ENCODE measurements at places on chromosomes 4 and X. TPM values are rescaled to one million over a fixed set of nuclear protein-coding genes. Genes with fewer than 3 reads are reported as not detected.

Gene ZBTB33
- 6.8 TPM for polyA plus RNA-seq

Gene RAB40AL
- polyA plus RNA-seq, result not detected

Gene DOK7
- polyA plus RNA-seq, result 1.7 TPM

Gene HEPH
- polyA plus RNA-seq, result 1.1 TPM

Gene CT55
- polyA plus RNA-seq, result not detected

Gene F9
- not detected for polyA plus RNA-seq

Gene IBSP
- not detected for polyA plus RNA-seq

Gene ZCCHC12
- polyA plus RNA-seq, result not detected

Gene DCAF4L1
- polyA plus RNA-seq, result 0.20 TPM

DNA sequence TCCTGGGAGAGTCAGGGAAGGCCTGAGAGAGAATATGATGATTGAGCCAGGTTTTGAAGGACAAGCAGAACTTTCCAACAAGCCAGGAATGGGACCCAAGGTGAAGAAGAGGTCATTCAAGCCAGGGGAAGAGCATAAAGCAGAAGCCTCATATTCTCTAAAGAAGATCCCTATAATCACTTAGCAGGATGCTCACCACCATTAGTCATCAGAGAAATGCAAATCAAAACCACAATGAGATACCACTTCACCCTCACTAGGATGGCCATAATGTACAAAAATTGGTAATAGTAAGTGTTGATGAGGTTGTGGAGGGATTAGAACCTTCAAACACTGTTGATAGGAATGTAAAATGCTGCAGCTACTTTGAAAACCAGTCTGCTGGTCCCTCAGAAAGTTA lies 20.5 kb upstream of the SUPT20HL1 start:
- no peaks in the 10 kb centered on the region for H3K27me3 ChIP-seq
- DNase-seq, result no peak
- H3K4me1 ChIP-seq, result no peaks in the 10 kb centered on the region
- no peak overlapping the region for H3K27ac ChIP-seq

DNA sequence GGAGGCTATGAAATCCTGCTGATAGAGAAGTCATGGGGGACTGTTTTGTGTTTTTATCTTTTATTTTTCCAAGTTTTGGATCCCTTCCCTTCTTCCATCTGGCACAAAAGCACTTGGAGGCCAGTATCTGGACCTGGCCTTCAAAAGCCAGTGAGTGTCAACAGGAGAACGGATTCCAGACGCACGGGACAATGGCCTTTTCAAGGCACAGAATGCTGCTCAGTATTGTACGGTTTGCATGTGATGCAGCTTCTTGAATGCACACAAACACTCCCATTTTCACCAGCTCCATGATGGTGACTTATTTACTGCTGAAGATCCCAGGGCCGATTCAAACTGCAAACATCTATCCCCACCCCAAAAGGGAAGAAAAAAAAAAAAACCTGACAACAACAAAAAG lies 145.4 kb downstream of the CPEB2 start:
- H3K36me3 ChIP-seq, result no peaks in the 10 kb centered on the region
- DNase-seq, result no peak
- peaks cover 12% of the 10 kb centered on the region for H3K4me1 ChIP-seq
- H3K4me3 ChIP-seq, result no peak overlapping the region
- no peaks in the 10 kb centered on the region for H3K27me3 ChIP-seq
- no peak overlapping the region for H3K27ac ChIP-seq

- H3K4me3 ChIP-seq, result no peak overlapping the region
- peaks cover 13% of the 10 kb centered on the region for H3K4me1 ChIP-seq
- DNase-seq, result no peak
- H3K27ac ChIP-seq, result no peak overlapping the region
- H3K27me3 ChIP-seq, result no peaks in the 10 kb centered on the region
Measured at GRCh38 chr4:76752861-76753501, 145.0 kb downstream of the SOWAHB start.

- no peaks in the 10 kb centered on the region for H3K4me1 ChIP-seq
- DNase-seq, result no peak
- no peaks in the 10 kb centered on the region for H3K36me3 ChIP-seq
- H3K27me3 ChIP-seq, result no peaks in the 10 kb centered on the region
- H3K27ac ChIP-seq, result no peak overlapping the region
Measured at GRCh38 chrX:4851534-4851933, 1138.1 kb upstream of the PRKX start.

GRCh38 chr4:8919651-8920288 lies 48.1 kb upstream of the HMX1 start:
- no peaks in the 10 kb centered on the region for H3K36me3 ChIP-seq
- peaks cover 56% of the 10 kb centered on the region for H3K27me3 ChIP-seq
- DNase-seq, result peak; percentile 54

DNA sequence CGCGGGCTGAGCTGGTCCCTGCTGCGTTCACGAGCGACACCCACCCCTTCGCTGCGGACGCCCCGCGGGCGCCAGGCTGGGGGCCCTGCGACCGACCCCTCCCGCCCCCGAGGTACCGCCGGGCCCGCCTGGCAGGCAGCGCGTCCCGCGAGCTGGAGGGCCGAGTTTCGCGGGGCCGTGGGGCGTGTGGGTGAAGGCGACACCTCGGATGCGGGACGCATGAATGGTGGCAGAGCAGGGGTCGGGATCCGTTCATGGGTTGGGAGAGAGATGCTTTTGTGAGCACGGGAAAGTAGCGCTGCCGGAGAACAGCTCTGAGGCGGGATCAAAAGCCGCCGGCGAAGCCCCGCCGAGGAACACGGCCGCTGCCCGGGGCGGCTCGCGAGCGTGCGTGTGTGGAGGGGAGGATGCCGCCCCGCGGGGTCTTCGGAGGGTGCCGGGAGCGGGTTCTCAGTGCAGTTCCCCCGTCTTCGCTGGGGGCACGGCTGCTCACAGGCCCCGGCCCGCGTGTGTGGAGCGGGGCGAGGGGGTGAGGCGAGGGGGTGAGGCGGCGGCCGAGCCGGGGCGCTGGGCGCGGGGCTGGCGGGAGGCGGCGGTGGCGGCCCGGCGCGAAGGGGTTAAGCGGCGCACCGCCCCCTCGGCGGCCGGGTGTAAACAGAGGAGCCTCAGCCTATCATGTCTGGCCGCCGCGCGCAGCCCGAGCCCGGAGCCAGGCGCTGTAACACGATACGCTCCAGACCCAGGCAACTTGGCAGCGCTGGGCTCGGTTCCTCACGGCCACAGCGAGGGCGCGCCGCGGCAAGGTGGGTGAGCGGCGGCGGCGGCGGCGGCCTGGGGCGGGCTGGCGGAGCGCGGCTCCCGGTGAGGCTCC lies 205.3 kb downstream of the TENM3 start:
- H3K27me3 ChIP-seq, result peaks cover 60% of the 10 kb centered on the region
- peak overlapping the region; percentile 61 for H3K27ac ChIP-seq
- peak; percentile 88 for DNase-seq

DNA sequence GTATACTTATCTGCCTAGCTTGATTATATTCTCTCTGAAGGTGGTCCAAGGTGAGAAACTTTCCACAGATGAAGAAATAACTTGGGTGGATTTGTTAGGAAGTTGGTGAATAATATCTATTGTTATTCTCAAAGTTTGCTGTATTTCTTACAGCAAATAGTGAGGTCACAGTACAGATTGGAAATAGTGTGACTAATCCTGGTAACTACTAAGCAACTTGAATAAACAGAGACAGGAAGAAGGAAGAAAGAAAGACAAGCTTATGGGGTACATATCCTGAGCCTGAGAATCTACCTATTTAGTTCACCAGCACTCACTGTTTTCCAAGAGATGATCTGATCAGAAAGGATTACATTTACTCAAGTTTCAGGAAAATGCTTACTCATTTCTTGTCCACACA lies 1416.1 kb downstream of the RPA4 start:
- H3K36me3 ChIP-seq, result no peaks in the 10 kb centered on the region
- H3K27ac ChIP-seq, result no peak overlapping the region
- H3K27me3 ChIP-seq, result no peaks in the 10 kb centered on the region
- H3K4me3 ChIP-seq, result no peak overlapping the region

DNA sequence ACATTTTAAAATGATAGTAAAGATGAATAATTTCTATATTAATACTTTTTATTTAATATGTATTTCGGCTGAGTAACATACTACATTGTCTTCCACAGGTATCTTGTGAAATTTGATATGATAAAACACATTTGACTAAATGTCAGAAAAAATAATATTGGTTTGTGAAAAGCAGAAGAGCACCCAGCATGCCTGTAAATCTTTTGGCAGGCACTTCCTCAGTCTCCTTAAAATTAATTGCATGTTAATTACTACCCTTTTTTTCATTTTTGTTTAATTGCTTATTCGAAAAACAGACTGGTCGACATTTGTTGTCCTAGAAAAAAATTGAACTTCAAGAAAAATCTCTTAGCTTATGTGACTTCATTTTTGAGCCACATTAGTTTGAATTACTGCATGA lies 40.6 kb downstream of the CLCN3 start:
- peak overlapping the region; percentile 32 for H3K4me3 ChIP-seq
- H3K27ac ChIP-seq, result peak overlapping the region; percentile 77
- DNase-seq, result no peak
- H3K27me3 ChIP-seq, result no peaks in the 10 kb centered on the region
- H3K4me1 ChIP-seq, result peaks cover 6% of the 10 kb centered on the region

GRCh38 chrX:46321676-46322075 lies 223.5 kb downstream of the ZNF674 start:
- H3K36me3 ChIP-seq, result no peaks in the 10 kb centered on the region
- no peak overlapping the region for H3K4me3 ChIP-seq
- H3K4me1 ChIP-seq, result peaks cover 5% of the 10 kb centered on the region
- no peaks in the 10 kb centered on the region for H3K27me3 ChIP-seq

GRCh38 chr4:122668241-122668640 lies 47.4 kb upstream of the IL21 start:
- H3K36me3 ChIP-seq, result no peaks in the 10 kb centered on the region
- H3K27me3 ChIP-seq, result no peaks in the 10 kb centered on the region
- H3K27ac ChIP-seq, result no peak overlapping the region

DNA sequence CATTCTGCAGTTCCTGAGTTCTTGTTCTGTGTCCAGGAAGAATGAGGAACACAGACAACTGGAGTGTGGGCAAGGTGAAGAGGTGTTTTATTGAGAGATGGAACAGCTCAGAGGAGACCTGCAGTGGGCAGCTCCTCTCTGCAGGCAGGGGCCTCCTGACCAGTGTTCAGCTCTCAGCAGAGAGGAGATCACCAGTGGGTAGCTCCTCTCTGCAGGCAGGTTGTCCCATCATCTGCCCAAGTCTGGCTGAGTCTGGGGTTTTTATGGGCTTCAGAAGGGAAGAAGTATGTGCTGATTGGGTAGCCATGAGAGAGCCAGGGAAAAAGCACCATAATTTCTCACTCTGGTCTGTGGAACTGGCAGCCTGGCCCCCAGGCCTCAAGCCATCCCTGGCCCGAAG lies 56.0 kb upstream of the RASGEF1B start:
- no peak overlapping the region for H3K27ac ChIP-seq
- H3K4me3 ChIP-seq, result no peak overlapping the region
- H3K4me1 ChIP-seq, result no peaks in the 10 kb centered on the region
- H3K27me3 ChIP-seq, result no peaks in the 10 kb centered on the region

DNA sequence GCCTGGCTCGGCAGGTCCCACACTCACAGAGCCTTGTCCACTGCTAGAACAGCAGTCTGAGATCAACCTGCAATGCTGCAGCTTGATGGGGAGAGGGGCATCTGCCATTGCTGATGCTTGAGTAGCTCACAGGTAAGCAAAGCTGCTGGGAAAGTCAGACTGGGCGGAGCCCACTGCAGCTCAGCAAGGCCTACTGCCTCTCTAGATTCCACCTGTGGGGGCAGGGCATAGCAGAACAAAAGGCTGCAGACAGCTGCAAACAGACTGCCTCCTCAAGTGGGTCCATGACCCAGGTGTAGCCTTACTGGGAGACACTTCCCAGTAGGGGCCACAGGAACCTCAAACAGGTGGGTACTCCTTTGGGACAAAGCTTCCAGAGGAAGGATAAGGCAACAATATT lies 110.6 kb upstream of the ADAMTS3 start:
- H3K36me3 ChIP-seq, result no peaks in the 10 kb centered on the region
- peak; percentile 30 for DNase-seq
- H3K27me3 ChIP-seq, result peaks cover 17% of the 10 kb centered on the region
- H3K4me1 ChIP-seq, result no peaks in the 10 kb centered on the region
- no peak overlapping the region for H3K27ac ChIP-seq
- no peak overlapping the region for H3K4me3 ChIP-seq

DNA sequence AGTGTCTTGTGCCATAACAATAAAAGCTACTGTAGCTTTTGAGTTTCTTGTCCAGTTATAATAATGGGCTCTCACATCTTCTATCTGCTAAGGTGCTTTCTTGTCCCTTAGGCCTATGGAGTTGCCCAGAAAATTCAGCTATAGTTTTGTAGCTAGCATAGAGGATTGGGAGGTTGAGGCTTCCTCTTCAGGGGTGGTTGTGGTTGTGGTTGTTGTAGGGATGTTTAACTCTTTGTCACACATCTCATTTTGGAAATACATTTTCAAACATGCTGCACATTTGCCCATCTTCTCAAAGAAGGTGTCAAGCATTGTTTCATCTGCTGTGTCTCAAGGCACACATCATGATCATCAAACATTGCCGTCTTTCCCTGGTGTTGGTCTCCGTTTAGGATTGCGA lies 65.0 kb downstream of the ATXN3L start:
- no peak for DNase-seq
- H3K36me3 ChIP-seq, result no peaks in the 10 kb centered on the region

DNA sequence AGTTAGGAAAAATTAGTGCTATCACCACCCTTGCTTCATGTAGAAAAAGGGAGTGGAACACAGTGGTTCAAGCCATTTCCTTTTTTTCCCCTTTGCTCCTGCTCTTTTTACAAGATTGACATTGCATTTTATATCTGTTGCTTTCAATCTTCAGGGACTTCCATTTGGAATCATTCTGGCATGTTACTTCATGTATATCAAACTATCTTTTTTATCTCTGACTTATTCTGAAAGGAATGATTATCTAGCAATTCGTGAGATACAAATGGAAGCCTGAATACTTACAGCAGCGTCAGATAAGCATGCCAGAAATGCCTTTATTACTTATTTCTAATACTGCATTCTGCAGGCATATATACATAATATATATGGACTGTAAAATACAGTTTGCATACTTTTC lies 20.4 kb downstream of the ADGRL3 start:
- no peak overlapping the region for H3K27ac ChIP-seq
- H3K4me1 ChIP-seq, result no peaks in the 10 kb centered on the region
- H3K4me3 ChIP-seq, result no peak overlapping the region
- H3K36me3 ChIP-seq, result no peaks in the 10 kb centered on the region

DNA sequence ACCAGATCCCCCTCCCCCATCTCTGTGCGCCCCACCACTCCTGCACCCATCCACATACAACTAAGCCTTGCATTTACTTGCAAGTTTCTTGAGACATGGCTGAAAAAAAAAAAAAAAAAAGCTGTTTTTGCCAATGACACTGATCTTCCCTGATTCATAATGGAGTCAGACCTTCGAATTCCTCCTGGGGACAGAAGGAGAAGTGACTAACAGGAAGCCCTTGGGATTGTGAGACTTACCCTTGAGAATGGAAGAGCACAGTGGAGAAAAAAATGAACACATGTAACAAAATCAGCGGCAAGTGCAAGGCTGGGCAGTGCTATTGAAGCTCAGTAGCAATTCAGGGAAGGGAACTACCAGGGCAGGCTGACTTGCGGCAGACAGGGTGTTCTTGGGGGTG lies 288.4 kb downstream of the BCOR start:
- DNase-seq, result no peak
- H3K36me3 ChIP-seq, result no peaks in the 10 kb centered on the region
- peaks cover 12% of the 10 kb centered on the region for H3K4me1 ChIP-seq
- peak overlapping the region; percentile 49 for H3K27ac ChIP-seq
- H3K27me3 ChIP-seq, result no peaks in the 10 kb centered on the region
- no peak overlapping the region for H3K4me3 ChIP-seq
